ENCODE measurements at places on chromosomes 13 and 19.

- DNase-seq: no peak
Measured at GRCh38 chr13:48151363-48152161, 56.7 kb upstream of the MED4 start.

DNA sequence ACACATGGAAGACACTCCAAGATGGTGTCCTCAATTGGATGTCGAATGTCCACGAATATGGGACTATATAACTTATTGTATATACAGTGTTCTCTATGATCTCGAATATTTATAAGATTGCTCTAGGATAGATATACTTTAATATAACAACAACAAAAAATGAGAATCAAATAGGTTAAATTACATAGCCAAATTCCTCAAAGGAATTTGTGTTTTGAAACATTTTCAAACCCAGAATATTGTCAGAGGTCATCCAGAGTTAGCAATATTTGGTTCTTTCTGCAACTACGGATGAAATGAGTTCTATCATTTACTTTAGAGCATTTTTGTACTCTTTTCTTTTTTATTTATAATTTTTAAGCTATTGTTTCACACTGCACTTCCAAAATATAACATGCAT lies 857.8 kb downstream of the GPC5 start:
- no peak for DNase-seq

- DNase-seq: no peak
Measured at GRCh38 chr13:70424928-70425327, 316.7 kb upstream of the KLHL1 start.

DNA sequence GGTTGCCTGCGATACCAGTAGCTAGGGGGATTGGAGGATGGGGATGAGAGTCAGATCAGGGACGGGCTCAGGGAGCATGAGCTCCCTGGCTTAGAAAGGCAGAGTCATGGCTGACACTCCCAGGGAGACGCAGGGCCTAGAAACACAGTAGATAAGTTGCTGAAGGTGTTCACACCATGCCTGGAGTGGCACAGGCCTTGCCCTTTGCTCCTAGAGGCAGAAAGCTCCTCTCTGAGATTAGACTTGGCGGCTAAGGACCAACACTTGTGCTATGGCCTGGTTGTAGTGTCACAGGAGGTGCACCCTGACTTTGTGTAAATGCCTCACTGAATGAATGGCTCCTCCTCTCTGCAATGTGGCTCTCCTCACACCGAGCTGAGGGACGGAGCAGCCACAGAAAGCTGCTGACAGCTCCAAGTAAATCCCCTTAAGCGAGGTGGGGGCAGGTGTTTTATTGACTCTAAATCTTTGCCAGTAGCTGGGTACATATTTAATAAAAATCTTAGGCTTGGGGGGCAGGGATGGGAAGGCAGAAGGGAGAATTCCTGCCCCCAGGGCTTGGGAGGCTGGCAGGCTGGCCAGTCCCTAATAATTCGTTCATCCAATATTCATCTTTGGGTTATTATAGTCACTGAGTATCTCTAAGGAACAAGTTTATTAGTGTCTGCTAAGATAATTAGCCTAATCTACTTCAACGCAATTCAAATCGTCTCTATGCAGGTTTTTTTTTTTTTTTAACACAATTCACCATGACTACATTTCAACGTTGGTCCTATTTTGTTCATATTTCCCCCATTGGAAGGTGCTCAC lies 54.9 kb downstream of the SIAH3 start:
- DNase-seq: no peak

GRCh38 chr13:93951951-93952350 lies 527.5 kb downstream of the DCT start:
- no peak for DNase-seq

GRCh38 chr13:101698400-101698799 lies 245.9 kb downstream of the ITGBL1 start:
- no peak for DNase-seq

GRCh38 chr13:103184413-103184812 lies 118.2 kb upstream of the SLC10A2 start:
- DNase-seq: no peak

DNA sequence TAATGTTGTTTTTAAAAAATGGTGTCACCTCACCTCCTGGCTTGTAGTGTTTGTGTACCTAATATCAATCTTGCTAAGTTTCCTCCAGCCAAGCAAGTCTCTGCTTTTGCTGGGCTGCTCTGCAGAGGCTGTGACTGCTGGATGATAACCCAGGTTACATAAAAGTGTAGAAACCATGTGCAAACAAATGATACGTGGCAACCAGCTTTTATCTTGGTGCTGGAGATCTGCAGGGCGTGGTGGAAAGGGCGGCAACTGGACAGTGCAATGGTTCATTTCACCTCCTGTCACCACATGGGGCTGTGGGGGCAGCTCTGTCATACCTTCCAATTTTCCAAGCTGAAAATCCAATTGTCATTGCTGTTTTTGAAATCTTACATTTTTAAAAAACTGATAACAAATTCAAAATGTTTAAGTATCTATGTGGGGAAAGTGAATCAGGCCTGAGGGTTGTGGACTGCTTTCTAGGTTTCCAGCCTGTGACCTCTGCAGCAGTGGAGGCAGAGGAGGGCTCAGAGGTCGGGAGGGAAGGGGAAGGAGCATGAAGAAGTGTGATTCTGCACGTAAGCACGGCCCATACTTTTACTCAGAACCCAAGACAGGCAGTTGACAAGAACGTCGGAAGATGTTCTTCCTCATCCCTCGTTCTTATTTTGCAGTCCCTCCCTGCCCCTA lies 9.7 kb downstream of the GPR42 start:
- DNase-seq: no peak

GRCh38 chr13:21960108-21960507 lies 289.2 kb downstream of the FGF9 start:
- DNase-seq: no peak

- no peak for DNase-seq
Measured at GRCh38 chr19:31347828-31348392, 1.3 kb downstream of the TSHZ3 start.

- DNase-seq: no peak
Measured at GRCh38 chr13:99827011-99827772, 144.4 kb downstream of the ZIC5 start.

GRCh38 chr13:29936051-29936813 lies 85.8 kb upstream of the UBL3 start:
- no peak for DNase-seq

DNA sequence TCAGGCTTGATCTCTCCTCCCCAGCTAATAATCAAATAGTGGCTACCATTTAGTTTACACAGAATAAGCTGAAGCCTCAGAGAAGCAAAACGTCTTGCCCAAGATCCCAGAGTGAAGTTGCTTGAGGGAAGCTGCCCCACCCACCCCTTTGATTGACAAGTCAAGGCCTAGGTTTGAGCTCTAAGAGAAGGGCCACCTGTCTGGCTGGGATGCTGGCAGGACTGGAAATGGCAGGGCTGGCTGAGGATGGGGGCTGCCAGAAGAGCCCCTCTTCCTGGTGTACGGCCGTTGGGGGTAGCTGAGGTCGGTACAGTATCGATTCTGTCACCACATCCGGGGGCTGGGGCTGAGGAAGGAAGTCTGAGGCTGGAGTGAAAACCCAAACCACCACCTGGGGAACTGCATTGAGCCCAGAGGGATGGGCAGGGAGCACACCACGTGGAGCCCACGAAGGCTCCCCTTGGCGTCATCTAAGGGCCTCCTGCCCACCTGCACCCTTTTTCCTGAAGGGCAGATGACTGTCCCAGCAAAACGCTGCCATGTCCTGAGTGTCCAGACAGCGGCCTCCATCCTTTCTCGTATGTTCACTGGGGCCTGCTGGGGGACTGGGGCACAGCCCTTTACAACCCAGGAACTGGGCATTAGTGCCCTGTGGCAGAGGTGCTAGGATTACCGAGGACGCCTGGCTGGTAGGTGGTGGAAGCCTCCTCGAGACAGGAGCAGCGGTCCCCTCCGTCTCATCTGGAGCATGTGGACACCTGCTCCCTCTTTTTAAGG lies 1.4 kb upstream of the PRKD2 start:
- DNase-seq: peak; percentile 13

DNA sequence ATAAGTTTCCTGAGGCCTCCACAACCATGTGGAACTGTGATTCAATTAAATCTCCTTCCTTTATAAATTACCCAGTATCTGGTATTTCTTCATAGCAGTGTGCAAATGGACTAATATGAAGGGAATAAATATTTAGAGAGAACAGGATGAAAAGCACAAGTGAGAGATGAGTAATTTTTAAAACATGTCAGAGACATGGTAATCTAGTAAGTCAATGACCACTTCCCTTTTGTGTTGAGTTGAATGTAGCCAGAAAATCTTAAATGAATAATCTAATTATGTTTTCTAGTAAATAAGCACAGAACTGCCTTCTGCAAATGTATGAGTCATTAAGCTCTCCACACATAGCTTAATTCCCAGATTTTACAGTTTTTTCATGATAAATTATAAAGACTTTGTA lies 524.1 kb upstream of the SLITRK5 start:
- no peak for DNase-seq

- DNase-seq: no peak
Measured at GRCh38 chr13:106132216-106132615, 403.2 kb downstream of the EFNB2 start.

GRCh38 chr19:16184665-16185122 lies 516 bp upstream of the FAM32A start:
- no peak for DNase-seq

DNA sequence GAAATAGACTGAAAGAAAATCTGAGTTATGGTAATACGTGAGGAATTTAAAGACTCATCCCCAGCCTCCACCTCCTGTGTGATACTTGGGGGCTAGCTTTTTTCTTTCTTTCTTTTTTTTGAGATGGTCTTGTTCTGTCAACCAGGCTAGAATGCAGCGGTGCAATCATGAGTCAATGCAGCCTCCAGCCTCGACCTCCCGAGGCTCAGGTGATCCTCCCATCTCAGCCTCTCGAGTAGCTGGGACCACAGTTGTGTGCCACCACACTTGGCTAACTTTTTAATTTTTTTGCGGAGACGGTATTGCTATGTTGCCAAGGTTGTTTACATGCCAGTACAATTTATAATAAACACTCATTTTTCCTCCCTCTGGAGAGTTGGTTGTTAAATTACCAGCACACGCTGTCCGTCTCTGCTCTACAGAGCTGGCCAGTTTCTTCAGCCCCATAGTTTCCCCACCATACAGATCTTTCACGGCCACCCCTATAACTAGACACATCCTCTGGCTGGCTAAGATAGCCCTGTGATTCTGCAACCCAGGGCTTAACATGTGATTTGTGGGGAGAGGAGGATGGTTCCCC lies 4.8 kb downstream of the TNFSF9 start:
- DNase-seq: no peak

GRCh38 chr13:49419276-49419675 lies 24.6 kb downstream of the CAB39L start:
- DNase-seq: no peak

DNA sequence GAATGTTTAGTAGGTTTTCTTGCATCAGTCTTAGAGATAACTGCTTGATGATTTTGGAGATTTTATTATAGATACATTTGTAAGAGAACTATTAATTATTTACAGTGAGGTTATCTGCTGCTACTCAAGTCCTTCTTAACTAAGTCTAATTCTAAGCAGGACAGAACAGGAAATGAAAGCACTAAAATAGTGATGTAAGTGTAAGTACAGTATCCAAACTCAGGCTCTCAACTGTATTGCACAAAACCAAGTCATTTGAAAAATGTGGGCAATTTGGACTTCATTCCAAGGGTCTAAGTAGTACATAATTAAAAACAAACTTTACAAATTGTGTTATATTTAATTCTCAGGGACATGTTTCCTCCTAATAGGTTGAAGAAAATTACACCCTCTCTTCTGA lies 417.1 kb downstream of the ITGBL1 start:
- no peak for DNase-seq

- no peak for DNase-seq
Measured at GRCh38 chr13:46893798-46894560, 2.9 kb downstream of the HTR2A start.

DNA sequence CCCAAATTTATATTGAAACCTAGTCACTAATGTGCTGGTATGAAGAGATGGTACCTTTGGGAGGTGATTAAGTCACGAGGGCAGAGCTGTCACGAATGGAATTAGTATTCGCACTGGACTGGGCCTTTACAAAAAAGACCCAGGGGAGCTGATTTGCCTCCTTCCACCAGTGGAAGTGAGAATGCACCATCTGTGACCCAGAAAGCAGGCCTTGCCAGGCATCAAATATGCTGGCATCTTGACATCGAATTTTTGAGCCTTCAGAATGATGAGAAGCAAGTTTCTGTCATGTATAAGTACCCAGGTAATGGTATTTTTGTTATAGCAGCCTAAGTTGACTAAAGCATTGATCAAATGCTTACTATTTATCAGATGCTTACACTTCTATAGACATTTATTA lies 373.6 kb downstream of the FGF14 start:
- no peak for DNase-seq
